ENCODE measurements at places on chromosomes 1 and 21. TPM values are rescaled to one million over a fixed set of nuclear protein-coding genes. Genes with fewer than 3 reads are reported as not detected.

DNA sequence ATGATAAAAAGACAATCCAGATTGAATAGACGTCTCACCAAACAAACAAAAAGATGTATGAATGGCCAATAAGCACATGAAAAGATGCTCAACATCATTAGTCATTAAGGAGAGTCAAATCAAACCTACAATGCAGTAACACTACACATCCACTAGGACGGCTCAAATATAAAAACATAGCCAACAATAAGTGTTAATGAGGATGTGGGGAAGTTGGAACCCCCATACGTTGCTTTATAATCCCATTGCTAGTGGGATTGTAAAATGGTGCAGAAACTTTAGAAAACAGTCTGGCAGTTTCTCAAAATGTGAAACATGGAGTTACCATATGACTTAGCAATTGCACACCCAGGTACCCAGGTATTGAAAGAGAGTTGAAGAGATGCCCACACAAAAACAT lies 14.7 kb upstream of the IL24 start:
- no peak for DNase-seq

Gene ACOT11
- total RNA-seq: 2.2 TPM

Gene FLG2
- total RNA-seq: 2,165 TPM

Gene KCNE2
- not detected for total RNA-seq

Gene GREM2
- 0.78 TPM for total RNA-seq

Data from lower leg skin (tissue), 4 donors.